ENCODE measurements at places on chromosomes 5 and 9. TPM values are rescaled to one million over a fixed set of nuclear protein-coding genes. Genes with fewer than 3 reads are reported as not detected.

- peaks cover 14% of the 10 kb centered on the region for H3K4me1 ChIP-seq
- H3K4me3 ChIP-seq = peak overlapping the region; percentile 84
- H3K27ac ChIP-seq = peak overlapping the region; percentile 98
- no peaks in the 10 kb centered on the region for H3K27me3 ChIP-seq
- DNase-seq = no peak
Measured at GRCh38 chr5:150487199-150488061, 20.5 kb upstream of the NDST1 start.

INSL6 gene
- not detected for total RNA-seq

PPP3R2 gene
- total RNA-seq = not detected

DNA sequence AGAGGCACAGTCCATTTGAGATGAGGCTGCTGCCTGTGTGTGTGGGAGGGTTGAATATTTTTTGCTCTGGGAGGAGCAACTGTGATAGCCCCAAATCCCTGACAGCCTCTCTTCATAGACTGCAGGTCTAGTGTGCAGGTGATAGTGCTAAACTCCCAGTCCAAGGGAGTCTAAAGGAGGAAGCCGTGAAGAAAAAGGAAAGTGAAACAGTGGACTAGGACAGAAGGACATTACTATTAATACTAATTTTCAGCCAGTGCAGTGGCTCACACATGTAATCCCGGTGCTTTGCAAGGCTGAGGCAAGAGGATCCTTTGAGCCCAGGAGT is 295.0 kb downstream of the PDE4D start:
- no peak overlapping the region for H3K27ac ChIP-seq
- H3K27me3 ChIP-seq = no peaks in the 10 kb centered on the region
- no peak for DNase-seq
- H3K4me1 ChIP-seq = no peaks in the 10 kb centered on the region
- H3K4me3 ChIP-seq = no peak overlapping the region

GRCh38 chr9:126507318-126508109 is 106.2 kb upstream of the LMX1B start:
- peak; percentile 48 for DNase-seq
- no peaks in the 10 kb centered on the region for H3K27me3 ChIP-seq
- H3K4me3 ChIP-seq = no peak overlapping the region
- H3K27ac ChIP-seq = no peak overlapping the region
- H3K36me3 ChIP-seq = no peaks in the 10 kb centered on the region

GRCh38 chr9:124720429-124721108 is 50.5 kb downstream of the NR6A1 start:
- peak overlapping the region; percentile 41 for H3K4me3 ChIP-seq
- peaks cover 3% of the 10 kb centered on the region for H3K4me1 ChIP-seq
- H3K27ac ChIP-seq = peak overlapping the region; percentile 4
- DNase-seq = no peak
- no peaks in the 10 kb centered on the region for H3K27me3 ChIP-seq
- H3K36me3 ChIP-seq = peaks cover 48% of the 10 kb centered on the region

DNA sequence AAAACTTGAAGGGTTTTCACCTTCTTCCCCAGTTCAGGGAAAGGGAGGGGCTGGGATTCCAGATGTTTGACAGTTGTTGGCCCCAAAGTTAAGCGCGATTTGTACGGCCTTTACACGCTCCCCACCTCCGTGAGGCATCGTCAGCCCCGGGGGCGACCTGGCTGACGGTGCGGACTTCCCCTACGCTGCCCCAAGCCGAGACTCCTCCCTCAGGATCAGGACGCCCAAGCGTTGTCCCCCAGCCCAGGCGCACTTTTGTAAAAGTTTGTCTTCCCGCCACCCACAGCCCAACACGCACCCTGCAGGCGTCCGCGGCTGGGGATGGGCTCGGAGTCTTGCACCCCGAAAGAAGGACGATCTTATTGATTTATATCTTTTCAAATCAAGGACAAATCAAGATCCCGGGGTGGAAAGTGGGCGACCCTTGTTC is 713 bp downstream of the MOB3B start:
- H3K27ac ChIP-seq = no peak overlapping the region
- peak; percentile 87 for DNase-seq
- H3K27me3 ChIP-seq = peaks cover 29% of the 10 kb centered on the region
- H3K4me1 ChIP-seq = peaks cover 4% of the 10 kb centered on the region

IFNB1 gene
- not detected for total RNA-seq

NPM1 gene
- total RNA-seq = 1,635 TPM

MGAT4B gene
- 158 TPM for total RNA-seq

- DNase-seq = no peak
- peaks cover 72% of the 10 kb centered on the region for H3K27me3 ChIP-seq
- H3K36me3 ChIP-seq = no peaks in the 10 kb centered on the region
- H3K27ac ChIP-seq = no peak overlapping the region
Measured at GRCh38 chr5:76555717-76556116, 67.5 kb downstream of the F2RL2 start.

UNC13B gene
- 47.7 TPM for total RNA-seq

ANKRD33B gene
- total RNA-seq = 19.1 TPM

DNA sequence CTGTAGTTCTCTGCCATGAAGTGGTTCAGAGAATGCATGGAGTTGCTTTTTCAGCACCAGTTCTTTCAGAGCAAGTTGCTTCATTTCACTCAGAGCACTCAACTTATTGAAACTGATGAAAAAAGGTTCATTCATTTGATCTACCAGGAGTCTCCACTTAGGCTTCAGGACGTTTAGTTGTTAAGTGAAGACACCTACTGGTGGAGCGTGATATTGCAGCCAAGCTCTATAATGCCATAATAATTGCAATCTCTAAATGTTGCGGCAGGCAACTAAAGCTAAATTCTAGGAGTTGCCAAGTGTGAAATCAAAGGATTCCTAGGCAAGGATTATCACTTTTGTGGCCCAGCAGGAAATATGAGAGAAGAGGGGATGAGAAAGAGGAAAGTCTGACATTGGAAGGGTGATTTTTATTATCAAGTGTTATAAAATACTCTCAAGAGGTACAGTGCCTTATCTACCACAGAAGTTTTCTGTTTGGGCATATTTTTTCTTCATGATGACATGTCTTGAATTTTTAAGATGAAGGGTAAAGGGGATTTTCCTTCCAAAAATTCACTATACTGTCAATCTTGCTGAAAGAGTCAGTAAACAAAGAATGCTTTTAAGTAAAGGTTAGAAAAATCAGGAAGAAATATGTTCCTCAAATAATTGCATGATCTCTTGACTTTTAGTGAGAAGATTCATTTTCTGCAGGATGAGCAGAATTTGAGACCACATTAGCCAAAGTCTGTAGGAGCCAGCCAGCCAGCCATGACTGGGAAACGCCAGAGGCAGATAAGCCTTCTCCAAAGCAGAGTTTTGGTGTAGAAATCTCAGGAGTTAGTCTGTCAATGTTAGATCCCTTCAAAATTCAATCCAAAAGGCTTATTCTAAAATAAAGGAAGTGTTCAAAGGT is 83.4 kb downstream of the SH3PXD2B start:
- no peak overlapping the region for H3K4me3 ChIP-seq
- no peak overlapping the region for H3K27ac ChIP-seq
- no peaks in the 10 kb centered on the region for H3K4me1 ChIP-seq
- peak; percentile 80 for DNase-seq

DNA sequence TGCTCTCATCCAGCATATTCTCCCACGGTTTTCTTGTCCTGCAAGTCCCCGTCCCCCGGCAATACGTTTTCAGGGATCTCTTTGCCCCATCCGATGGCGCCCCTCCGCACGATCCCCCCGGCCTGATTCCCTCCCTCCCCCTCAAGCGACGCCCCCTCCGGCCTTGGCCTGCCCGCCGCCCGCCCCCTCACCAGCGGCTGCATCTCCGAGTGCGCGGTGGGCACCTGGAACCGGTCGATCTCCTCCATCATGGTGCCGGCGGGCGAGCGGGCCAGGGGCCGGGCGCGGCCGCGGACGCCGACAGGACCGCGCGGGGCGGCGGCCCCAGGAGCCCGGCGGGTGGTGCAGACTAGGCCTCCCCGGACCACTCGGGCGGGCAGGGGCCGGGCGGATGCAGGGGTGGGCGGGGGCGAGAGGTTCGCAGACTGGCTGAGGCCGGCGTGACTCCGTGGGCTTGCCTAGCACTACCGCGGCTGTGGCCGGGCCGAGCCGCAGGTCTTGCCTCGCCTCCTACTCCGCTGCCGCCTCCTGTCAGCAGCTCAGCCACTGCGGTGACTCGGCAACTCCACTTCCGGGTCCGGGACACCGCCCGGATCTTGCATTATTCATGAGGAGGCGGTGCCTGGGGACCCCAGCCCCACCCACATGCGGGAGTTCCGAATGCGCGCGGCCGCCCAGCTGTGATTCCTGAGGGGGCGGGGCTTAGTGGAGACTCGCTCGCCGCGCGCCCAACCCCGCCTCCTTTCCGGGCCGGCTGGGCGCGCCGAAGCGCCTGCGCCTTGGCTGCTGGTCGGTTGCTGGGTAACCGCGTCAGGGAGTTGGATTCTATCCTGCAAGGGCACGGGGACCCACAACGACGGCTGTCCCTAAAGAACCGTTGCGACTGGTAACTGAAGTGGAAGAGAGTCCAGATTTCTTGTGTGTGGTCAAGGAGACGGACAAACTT is at the start of the genes DNAI1 and FAM219A:
DNAI1 (plus strand) TSS at position 793 of the 946 bp plus-strand sequence. CDS start 201 bp downstream, outside the sequence.
FAM219A (minus strand) TSS at position 558 of the 946 bp plus-strand sequence; CDS start at position 251, 307 bp downstream.
- H3K4me1 ChIP-seq = no peaks in the 10 kb centered on the region
- H3K27ac ChIP-seq = peak within 1 kb of the TSS; percentile 56

GRCh38 chr5:81750308-81751008 is 439 bp downstream of the SSBP2 start:
- H3K27me3 ChIP-seq = peaks cover 17% of the 10 kb centered on the region
- H3K4me3 ChIP-seq = peak overlapping the region; percentile 76
- peak overlapping the region; percentile 49 for H3K27ac ChIP-seq
- H3K4me1 ChIP-seq = peaks cover 3% of the 10 kb centered on the region
- no peak for DNase-seq

PCDHGA5 gene
- 0.51 TPM for total RNA-seq

GRCh38 chr5:147567917-147568598 is 58.2 kb upstream of the DPYSL3 start:
- H3K36me3 ChIP-seq = no peaks in the 10 kb centered on the region
- no peak overlapping the region for H3K4me3 ChIP-seq
- no peaks in the 10 kb centered on the region for H3K27me3 ChIP-seq
- peak; percentile 80 for DNase-seq
- H3K4me1 ChIP-seq = peaks cover 4% of the 10 kb centered on the region

ERP44 gene
- 22.4 TPM for total RNA-seq

DNA sequence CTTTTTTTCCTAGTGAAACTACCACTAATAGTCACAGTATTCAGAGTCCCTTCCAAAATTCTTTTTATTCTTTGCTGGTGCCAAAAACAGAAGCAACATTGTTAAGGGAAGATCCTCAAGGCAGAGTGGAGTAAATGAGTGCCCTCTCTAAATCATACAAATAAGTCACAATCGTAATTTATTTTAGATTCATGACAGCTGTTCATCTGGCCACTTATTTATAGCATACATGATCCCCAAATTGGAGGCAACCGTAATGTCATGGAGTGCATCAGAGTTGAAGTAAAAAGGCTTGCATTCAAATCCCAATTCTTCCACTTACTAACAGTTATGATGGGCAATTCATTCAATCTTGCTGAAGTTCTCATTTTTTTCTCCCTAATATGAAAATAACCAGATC is 33.4 kb downstream of the POLK start:
- H3K27ac ChIP-seq = no peak overlapping the region
- DNase-seq = no peak
- no peak overlapping the region for H3K4me3 ChIP-seq
- H3K4me1 ChIP-seq = no peaks in the 10 kb centered on the region

CKMT2 gene
- total RNA-seq = 2.3 TPM

RPS23 gene
- total RNA-seq = 2,370 TPM

PLAC8L1 gene
- 0.52 TPM for total RNA-seq

GRCh38 chr9:104836235-104836634 is 72.3 kb downstream of the NIPSNAP3B start:
- peaks cover 93% of the 10 kb centered on the region for H3K36me3 ChIP-seq
- DNase-seq = no peak
- no peak overlapping the region for H3K4me3 ChIP-seq
- no peaks in the 10 kb centered on the region for H3K4me1 ChIP-seq

FBN2 gene
- total RNA-seq = 131 TPM

MPDZ gene
- total RNA-seq = 43.0 TPM

DNA sequence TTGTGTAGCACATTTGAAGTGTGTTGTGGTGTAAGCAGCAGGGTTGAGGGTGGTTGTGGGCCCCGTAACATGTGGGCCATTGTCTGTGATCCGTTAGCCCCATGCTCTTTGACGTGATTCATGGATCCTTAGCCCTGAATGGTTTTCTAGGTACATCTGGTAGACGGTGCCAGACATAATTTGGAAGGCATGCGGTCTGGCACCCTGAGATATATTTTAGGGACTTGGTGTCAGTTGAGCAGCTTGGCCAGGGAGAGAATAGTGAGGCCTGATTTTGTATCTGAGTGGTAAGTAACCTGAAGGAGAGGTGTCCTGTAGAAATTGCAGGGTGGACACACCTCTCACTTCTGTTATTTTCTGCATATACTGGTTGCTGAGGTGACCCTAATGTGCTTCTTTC is 10.9 kb downstream of the SH3GL2 start:
- H3K27ac ChIP-seq = no peak overlapping the region
- no peaks in the 10 kb centered on the region for H3K36me3 ChIP-seq
- H3K4me3 ChIP-seq = no peak overlapping the region
- no peak for DNase-seq

PCDHB8 gene
- total RNA-seq = 0.71 TPM

CCL27 gene
- not detected for total RNA-seq

DNA sequence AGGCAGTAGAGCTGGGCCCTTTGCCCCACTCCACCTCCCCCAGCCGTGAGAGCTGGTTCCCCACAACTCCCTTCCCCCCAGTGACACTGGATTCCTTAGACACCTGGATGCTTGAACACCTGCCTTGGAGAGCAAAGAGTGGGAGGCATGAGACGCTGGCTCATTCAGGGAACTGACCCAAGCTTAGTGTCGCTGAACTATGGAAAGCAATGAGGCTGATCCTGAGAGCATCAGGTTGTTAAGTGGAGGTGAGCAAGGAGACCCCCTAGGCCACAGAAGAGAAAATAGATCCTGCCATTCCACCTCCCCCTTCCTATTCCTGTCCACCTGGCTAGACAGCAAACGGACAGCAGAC is 2.0 kb downstream of the CCL19 start:
- no peaks in the 10 kb centered on the region for H3K36me3 ChIP-seq
- no peaks in the 10 kb centered on the region for H3K4me1 ChIP-seq
- H3K27me3 ChIP-seq = no peaks in the 10 kb centered on the region
- H3K27ac ChIP-seq = no peak overlapping the region

- peaks cover 99% of the 10 kb centered on the region for H3K36me3 ChIP-seq
- H3K27ac ChIP-seq = no peak overlapping the region
- no peaks in the 10 kb centered on the region for H3K27me3 ChIP-seq
Measured at GRCh38 chr5:32387211-32387610, 57.3 kb downstream of the ZFR start.

GRCh38 chr5:96157077-96157780 is 195.6 kb upstream of the ELL2 start:
- no peaks in the 10 kb centered on the region for H3K36me3 ChIP-seq
- H3K4me1 ChIP-seq = no peaks in the 10 kb centered on the region
- H3K27me3 ChIP-seq = no peaks in the 10 kb centered on the region

- no peaks in the 10 kb centered on the region for H3K27me3 ChIP-seq
- DNase-seq = no peak
- H3K4me1 ChIP-seq = peaks cover 3% of the 10 kb centered on the region
- no peak overlapping the region for H3K27ac ChIP-seq
- no peak overlapping the region for H3K4me3 ChIP-seq
Measured at GRCh38 chr5:137665678-137666460, 70.0 kb downstream of the KLHL3 start.

- H3K4me3 ChIP-seq = no peak overlapping the region
- DNase-seq = no peak
- H3K27me3 ChIP-seq = no peaks in the 10 kb centered on the region
- H3K36me3 ChIP-seq = no peaks in the 10 kb centered on the region
- H3K4me1 ChIP-seq = no peaks in the 10 kb centered on the region
Measured at GRCh38 chr9:109751253-109751652, 28.7 kb upstream of the PALM2AKAP2 start.

NMUR2 gene
- total RNA-seq = not detected

HEXB gene
- total RNA-seq = 96.9 TPM

EIF4E1B gene
- total RNA-seq = 2.2 TPM

GRCh38 chr9:129423216-129423615 is 197.7 kb downstream of the C9orf50 start:
- H3K4me3 ChIP-seq = no peak overlapping the region
- no peak for DNase-seq
- no peaks in the 10 kb centered on the region for H3K27me3 ChIP-seq
- no peak overlapping the region for H3K27ac ChIP-seq

ALDH1A1 gene
- total RNA-seq = 2.9 TPM
